Stimulated activated CD8-positive, alpha-beta memory T cell treated with anti-CD3 and anti-CD28 coated beads, Interleukin-4, amount 100 ng/mL, for 4 hours (primary cell): ENCODE measurements at places on chromosomes 3 and 15.

DNA sequence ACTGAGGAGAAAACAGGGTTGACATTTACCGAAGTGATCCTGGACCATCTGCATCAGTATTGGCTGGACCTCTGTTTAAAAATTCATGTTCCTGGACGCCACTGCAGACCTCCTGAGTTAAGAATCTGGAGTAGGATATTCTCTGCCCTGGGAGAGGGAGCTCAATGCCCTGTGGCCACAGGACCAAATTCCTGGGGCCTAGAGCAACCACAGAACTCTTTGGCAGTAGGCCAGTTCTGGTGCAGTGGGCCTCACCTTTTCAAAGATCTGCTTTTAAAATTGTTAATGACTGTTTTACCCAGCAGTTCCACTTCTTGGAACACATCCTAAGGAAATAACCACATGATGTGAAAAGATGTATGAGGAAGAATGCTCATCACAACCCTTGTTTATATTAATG lies 133.3 kb upstream of the ADPGK start:
- DNase-seq, result no peak

- DNase-seq, result no peak
These were observed 31.1 kb upstream of the UTS2B start for GRCh38 chr3:191361456-191361855.

GRCh38 chr3:50390508-50391224 lies 31.3 kb upstream of the TMEM115 start:
- no peak for DNase-seq

GRCh38 chr3:67447393-67447792 lies 207.0 kb downstream of the SUCLG2 start:
- no peak for DNase-seq

- DNase-seq, result no peak
These were observed 16.3 kb downstream of the SLC6A20 start for GRCh38 chr3:45779746-45780735.

DNA sequence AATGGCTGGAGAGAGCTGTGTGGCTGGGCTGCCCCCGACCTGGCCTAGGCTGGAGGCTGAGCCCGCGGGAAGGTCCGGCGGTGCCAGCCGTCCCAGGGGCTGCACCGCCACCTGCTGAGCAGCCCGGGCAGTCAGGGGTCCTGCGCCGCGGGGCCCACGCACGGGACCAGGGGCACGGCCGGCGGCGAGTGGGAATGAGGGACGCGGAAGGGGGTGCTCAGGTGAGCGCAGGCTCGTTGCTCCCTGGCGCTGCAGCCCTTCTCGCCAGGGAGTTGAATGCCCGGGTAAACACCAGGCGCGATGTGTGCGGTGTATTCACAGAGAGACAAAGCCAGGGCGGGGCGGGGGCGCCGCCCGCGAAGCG lies 666 bp upstream of the SEMA3F start:
- DNase-seq, result no peak

DNA sequence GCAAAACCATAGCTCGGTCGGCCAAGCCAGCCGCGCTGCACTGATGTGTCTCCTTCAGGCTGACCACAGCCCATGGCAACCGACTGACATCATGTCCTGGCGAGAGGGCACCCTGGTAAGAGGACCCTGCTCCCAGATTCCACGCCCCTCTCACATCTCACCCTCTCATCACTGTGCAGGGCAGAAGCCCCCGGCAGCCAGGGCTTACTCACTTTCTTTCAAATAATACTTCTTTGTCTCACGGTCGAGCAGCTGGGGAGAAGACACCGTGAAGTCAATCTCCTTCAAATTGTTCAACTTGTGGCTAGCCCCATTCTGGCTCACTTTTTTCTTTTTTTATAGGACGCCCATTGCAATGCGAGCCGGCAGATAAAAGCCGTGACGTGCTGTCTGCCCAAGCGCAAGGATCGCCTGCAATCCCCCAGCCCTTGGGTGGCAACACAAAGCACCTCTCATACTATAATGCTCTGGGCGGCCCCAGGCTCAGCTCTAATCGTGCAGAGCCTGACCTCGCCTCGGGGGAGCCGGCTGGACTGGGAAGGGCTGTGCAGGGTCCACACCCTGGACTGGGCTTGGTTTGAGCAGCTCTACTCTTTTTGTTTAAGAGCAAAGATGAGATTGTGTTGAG lies 33.6 kb downstream of the VGLL4 start:
- DNase-seq, result no peak

DNA sequence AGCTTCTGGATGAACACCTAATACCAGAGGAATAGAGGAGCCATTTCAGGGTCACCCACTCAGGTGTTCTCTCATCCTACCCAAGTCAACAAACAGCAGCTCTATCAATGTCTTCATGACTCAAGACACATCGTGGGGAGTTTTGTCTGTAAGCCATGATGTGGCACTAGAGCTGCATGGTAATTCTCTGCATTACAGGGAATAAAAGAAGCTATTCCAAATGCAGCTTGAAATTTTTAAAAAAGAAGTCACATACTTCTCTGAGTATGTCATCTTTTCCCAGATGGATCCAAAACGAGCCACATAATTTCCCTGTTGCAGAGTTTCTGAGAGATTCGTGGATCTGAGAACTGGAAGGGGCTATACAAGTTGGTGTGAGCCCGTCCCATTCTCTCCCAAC lies 6.1 kb upstream of the THSD4 start:
- no peak for DNase-seq

- no peak for DNase-seq
These were observed 283.6 kb downstream of the UACA start for GRCh38 chr15:70479785-70480184.

GRCh38 chr3:94167346-94167745 lies 104.5 kb downstream of the NSUN3 start:
- no peak for DNase-seq

GRCh38 chr15:23629234-23629805 lies 18.3 kb downstream of the MAGEL2 start:
- DNase-seq, result no peak
